GF-D8 (cell line): ENCODE measurements at places on chromosomes 16 and 17.

DNA sequence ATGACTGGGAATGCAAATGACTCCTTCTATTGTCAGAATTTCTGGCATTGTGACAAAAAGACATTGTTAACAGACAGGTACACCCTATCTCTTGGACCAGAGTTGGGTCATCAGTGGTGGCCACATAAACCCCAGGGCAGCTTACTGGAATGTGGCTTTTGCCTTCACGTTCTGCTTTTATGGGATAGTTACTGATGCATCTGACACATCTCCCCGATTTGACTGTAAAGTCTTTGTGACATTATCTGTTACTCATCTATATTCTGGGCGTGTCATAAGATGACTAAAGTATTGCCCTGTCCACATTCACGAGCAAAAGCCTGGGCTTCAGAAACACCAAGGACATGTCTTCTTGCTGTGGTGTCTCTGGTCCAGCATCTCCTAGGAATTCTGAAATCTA lies 18.7 kb upstream of the AQP8 start:
- no peak for DNase-seq

DNA sequence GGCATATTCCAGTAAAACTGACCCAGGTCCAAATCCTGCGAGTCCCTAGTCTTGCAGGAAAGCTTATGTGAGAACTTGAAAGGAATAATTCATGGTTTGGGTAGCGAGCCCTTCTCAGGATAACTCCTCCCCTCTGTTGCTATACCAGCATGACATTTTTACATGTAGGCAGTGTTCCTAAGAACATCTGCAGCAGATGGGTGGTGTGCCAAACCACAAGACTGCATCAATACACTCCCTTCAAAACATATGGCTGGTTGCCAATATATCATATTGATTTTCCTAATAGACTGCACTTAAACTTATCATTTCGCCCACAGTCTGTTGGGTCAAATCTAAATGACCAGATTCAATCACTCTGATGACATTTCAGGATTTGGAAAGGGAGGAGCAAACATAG lies 19.9 kb downstream of the PSME3IP1 start:
- peak; percentile 13 for DNase-seq

DNA sequence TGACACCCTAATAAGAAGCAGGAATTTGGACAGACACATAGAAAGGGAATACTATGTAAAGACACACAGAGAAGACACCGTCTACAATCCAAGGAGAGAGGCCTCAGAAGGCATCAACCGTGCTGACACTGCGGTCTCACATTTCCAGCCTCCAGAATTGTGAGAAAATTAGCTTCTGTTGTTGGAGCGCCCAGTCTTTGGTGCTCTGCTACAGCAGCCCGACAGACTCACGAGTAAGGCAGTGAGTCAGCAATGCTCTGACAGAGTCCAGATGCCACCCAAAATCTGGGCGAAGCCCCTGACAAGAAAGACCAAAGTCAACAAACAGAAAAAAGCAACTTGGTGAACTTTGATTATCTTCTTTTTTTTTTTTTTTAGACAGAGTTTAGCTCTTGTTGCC lies 32.5 kb upstream of the RAI1 start:
- DNase-seq: no peak

- DNase-seq: no peak
Measured at GRCh38 chr17:10513299-10514067, 4.9 kb downstream of the MYH1 start.

DNA sequence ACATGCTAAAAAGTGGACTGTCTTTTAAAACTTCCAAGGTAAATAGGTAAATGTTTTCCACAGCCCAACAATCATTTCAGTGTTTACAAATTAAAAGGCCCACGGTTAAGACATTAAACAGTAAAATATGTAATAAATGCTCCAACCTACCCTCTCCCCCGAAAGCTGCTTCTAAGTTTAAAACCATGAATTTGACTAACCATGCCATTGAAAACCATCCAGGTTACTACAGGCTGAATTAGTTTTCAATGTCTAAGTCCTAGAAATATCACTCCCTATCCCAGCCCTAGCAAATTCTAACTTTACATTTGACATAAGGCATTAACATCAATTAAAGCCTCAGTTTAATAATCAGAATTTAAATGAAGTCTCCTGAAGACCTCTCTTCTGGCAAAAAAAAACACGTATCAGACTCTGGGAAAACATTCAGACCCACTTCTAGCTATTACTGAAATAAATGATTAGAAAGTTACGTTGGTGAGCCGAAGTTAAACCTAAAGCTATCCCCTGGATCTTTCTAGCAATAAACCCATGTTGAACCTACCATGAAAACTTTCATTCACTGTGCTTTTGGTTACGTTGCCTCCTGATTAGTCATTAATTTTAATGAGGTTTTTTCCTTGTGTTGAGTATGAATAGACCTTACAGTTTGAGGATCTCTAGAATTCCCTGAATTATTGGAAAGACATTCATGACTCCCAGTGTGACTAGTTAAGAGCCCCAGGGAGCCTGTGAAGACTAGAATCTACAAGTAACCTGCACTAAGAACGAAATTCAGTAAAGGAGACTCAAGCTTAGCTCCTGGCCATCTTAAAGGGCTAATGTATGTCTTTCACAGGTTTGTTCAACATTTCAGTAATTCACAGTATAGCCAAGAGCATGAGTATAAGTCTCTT lies 1.7 kb upstream of the POLG2 start:
- no peak for DNase-seq

GRCh38 chr16:84481051-84481735 lies 23.3 kb downstream of the MEAK7 start:
- DNase-seq: no peak

DNA sequence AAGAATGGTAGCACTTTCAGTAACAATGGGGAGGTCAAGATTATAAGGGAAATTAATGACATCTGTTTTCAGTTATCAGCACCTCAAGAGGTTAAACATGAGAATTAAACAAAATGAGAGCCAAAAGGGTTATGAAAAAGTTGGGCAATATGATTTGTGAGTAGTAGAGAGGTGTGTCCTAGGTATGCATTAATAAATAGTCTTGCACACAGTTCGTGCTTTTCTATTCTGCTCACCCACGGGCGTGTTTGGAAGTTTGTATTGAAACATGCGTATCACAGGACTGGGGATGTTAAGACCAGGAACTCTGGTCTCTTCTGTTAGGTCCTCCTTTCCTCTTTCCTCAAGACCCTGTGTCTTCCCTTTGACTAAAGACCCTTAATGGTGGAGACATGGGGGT lies 6.0 kb downstream of the BPTF start:
- no peak for DNase-seq

- DNase-seq: no peak
Measured at GRCh38 chr17:37702598-37702997, 42.3 kb downstream of the HNF1B start.

- no peak for DNase-seq
Measured at GRCh38 chr16:89931305-89931896, 8.3 kb downstream of the TUBB3 start.

GRCh38 chr17:44575403-44575802 lies 18.1 kb downstream of the FZD2 start:
- DNase-seq: no peak

DNA sequence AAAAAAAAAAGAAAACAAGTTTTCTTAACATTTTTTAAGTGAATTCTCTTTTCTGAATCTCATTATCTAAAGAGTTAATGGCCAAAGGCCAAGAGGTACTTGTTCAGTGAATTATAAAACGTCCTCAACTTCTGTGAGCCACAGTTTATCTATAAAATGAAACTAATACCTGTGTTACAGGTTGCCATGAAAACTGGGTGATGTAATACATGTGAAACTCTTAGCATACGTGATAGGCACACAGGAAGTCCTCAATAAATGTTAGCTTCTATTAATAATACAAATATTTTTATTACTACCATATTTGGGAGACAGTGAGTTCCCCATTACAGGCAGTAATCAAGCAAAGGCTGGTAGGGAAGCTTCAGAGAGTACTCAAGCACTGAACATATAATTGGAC lies 13.5 kb upstream of the INPP5K start:
- no peak for DNase-seq

DNA sequence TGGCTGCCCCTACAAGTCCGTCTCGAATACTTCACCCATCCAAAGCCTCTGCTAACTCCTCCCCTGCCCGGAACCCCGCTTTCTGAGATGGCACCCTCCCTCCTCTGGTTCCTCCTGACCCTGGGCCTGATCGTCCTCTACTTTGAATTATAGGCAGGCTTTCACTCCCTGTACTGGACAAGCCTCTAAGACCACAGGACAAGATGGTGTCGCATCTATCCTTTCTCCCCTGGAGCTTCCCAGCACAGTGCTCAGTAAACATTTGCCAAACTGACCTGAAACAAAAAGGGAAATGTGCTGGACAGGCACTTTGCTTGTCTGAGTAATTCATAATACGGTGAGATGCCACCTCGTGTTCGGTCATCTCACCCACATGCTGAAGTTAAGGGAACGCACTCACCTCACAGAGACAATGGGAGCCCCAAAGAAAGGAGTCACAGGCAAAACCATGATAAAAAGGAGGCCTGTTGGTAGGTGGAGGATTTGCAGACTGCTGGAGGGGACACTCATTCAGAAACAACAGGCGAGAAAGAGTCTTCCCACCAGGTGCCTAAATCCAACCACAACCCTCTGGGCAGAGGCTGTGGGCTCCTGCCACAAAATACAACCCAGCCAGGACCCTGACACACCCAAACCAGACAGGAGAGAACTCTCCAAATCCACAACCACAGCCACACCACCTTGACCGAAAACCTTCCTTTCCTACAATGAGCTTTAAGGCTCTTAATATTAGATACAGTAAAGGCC lies 28.2 kb downstream of the SNN start:
- DNase-seq: no peak

DNA sequence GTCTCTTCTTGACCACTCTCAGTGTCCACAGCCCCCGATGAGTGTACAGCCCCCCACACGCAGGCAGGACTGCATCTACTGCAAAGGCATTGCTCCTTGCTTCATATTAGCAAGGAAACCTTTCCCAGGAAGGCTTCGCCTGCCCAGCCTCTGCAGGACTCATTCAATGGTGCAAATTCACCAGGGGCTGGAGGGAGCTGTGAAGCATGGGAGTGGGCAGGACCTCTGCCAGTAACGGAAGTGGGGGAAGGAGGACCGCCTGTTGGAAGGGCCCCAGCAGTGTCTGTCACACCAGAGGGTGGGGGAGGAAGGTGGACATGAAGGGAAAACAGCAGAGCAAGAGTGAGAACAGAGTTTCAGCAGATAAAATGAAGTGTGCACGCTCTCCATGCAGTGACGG lies 2.5 kb downstream of the SPATA33 start:
- no peak for DNase-seq

DNA sequence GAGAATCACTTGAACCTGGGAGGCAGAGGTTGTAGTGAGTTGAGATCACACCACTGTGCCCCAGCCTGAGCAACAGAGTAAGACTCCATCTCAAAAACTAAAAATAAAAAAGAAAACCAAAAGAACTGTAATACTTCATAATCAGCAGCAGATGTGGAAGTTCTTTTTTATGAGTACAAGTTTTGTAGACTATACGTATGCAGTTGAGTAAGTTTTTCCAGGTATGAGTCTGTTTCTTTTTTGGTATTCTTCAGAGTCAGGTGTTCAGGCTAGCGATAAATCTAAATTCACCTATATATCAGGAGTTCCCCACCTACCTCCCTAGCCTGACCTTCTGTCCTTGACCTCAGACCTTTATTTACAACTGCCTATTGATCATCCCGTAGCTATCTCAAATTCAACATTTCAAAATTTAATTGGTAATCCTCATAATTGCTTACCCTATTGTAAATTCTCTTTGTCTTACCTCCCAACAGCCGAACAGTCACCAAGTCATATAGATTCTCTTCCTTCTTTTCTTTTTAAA lies 10.7 kb downstream of the DCTN5 start:
- no peak for DNase-seq

DNA sequence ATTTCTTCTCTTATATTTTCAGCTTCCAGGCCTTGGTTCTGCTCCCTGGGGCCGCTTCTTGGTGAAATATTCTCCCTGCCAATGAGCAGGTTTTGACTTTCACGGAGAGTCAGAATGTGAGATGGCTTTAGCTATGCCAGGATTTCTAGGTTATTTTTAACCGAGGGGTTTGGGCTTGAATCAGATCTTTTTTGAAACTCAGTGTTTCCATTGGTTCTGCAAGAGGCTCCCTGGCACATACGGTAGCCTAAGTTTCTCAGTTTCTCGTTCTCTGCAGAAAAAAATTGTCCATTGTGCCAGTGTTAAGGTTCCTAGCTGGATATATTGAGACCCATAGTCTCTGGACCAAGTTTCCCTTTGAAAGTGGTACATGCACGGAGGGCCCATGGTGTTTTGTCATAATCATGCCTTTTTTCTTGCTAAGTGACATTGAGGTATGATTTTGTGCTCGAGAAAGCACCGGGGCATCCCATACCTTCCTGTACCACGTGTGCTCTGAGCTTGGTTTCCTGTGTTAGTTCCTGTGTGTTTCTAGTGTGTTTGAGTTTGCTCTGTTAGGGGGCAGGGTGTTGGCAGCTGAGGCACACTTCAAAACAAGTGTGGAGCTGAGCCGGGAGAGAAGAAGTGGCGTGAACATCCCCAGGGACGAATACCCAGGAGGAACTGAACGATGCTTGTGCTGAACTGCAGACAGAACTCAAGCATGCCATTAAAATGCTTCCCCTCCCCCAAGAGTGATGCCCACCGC lies 127.2 kb downstream of the HS3ST3B1 start:
- DNase-seq: no peak

DNA sequence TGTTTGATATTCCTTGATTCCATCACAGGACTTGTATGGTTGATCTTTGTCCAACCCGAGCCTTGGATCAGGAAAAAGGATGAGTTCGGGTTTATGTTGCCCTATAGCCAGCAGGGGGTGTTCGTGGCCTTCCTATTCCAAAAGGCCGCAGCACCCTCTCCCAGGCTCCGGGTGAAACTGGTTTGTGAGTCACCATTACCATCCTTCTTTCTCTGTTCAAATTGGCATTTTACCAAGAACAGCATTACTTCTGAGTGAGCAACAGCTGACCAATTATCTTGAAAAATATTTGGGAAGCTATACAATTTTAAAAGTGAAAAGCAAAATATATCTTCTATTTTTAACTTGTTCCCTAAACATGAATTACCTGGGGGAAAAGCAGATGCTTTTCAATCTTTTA lies 24.3 kb upstream of the KRT20 start:
- no peak for DNase-seq

DNA sequence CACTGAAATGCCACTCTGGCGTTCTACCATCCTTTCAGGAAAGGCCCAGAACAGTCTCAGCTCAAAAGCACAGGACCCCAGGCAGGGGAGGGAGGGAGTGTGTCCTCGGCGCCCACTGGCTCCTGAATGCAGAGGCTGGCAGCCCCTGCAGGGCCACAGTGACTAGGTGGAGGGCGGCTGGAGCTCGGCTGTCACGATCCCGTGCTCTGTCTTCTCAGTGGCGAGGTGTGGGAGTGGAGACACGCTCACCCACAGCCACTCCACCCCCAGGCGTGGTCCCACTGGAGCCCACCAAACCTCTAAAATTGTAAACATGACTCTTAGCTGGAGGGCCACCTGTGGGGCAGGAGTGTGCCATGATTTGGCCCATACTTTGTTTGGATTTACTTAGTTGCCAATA lies 16.4 kb upstream of the FASN start:
- DNase-seq: no peak

GRCh38 chr16:84684592-84684965 lies 15.2 kb upstream of the USP10 start:
- DNase-seq: no peak

GRCh38 chr17:56658648-56659047 lies 65.1 kb downstream of the NOG start:
- no peak for DNase-seq
